ENCODE measurements at places on chromosomes 5 and 9. TPM values are rescaled to one million over a fixed set of nuclear protein-coding genes. Genes with fewer than 3 reads are reported as not detected.

ACTL7B gene
- total RNA-seq = not detected

TAS2R1 gene
- not detected for total RNA-seq

NTRK2 gene
- 0.05 TPM for total RNA-seq

IFNK gene
- total RNA-seq = not detected

WNK2 gene
- not detected for total RNA-seq
